ENCODE measurements at places on chromosomes 6 and 20.

- no peak for DNase-seq
Measured at GRCh38 chr6:61935242-61935846, 350.7 kb downstream of the KHDRBS2 start.

- DNase-seq: peak; percentile 20
Measured at GRCh38 chr20:21693322-21693721, 12.1 kb upstream of the PAX1 start.

DNA sequence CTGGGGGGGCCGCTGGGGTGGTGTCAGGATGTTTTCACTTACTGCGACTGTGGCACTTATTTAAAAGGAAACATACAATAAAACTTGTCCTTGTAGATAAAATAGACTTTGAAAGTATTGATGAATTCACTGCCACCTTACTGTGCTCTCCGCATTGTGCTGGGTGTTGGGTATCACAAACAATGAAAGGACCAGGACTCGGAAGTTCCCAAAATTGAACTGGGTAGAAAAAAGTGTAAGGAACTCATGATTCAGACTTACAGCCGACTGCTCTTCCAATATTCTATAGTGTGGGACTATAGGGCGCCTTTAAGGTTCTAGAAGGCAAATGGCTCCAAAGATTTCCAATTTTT, 32.1 kb upstream of the ID4 start:
- no peak for DNase-seq

- no peak for DNase-seq
Measured at GRCh38 chr6:48490658-48491057, 379.7 kb upstream of the PTCHD4 start.

DNA sequence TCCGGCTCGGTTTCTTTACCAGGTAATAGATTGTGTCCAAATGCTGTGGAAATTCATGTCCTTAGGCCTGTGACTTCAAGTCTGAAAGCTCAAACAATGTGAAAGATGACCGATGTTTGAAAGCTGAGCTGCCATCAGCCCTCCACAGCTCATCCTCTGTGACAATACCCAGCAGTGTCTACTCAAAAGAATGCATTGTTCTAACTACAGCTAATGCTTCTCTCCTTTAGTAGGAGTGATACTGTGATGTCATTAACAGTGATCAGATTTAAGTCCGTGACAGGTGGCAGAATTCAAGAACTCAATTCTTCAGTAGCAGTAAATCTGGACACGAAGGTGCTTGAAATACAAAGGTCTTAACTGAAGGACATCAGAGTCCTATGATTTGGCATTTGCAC, 97.3 kb downstream of the RCAN2 start:
- DNase-seq: no peak

- no peak for DNase-seq
Measured at GRCh38 chr6:93728150-93728549, 308.8 kb upstream of the EPHA7 start.

Data from activated CD4-positive, alpha-beta T cell treated with anti-CD3 and anti-CD28 coated beads, Interleukin-2, amount 50 U/mL, for 16 hours (primary cell).